Fibroblast of skin of right biceps (primary cell): ENCODE measurements at places on chromosomes 2 and 18.

DNA sequence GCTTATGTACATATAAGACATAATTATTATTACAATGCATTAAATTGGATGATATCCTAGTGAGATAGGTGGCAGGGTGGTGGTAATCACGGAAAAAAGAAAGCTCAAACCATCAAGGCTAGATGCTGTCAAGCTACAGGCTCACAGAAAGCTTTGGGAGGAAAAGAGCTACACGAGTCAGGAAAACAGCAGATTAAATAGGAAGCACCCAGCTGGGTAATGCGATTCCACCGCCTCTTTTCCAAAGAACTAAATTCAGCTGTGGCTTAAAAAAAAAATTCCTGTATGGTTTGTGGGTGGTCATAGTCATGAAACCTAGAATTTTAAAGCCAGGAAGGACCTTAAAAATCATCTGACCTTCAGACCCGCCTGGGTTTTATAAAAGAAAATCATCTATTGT is 23.7 kb upstream of the PTPN4 start:
- no peak for DNase-seq

DNA sequence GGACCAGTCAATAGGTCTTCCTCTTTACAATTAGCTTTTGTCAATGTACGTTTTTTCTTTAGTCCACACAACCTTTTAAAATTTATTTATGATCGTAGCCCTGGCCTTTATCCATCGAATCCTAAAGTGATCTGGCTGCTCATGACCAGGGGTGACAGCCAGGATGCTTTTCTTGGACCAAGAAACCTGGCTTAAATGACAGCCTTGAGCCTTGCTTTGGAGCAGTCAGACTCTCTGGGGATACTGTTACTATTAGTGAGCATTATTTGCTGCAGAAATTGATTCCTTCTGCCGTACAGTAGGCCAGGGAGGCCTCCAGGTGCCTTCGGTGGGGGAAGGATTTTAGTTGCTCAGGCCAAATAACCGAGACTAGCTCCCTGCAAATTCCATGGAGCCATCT is 70.2 kb downstream of the AGAP1 start:
- no peak for DNase-seq

- DNase-seq: no peak
Measured at GRCh38 chr2:128613876-128614275, 295.2 kb upstream of the HS6ST1 start.

DNA sequence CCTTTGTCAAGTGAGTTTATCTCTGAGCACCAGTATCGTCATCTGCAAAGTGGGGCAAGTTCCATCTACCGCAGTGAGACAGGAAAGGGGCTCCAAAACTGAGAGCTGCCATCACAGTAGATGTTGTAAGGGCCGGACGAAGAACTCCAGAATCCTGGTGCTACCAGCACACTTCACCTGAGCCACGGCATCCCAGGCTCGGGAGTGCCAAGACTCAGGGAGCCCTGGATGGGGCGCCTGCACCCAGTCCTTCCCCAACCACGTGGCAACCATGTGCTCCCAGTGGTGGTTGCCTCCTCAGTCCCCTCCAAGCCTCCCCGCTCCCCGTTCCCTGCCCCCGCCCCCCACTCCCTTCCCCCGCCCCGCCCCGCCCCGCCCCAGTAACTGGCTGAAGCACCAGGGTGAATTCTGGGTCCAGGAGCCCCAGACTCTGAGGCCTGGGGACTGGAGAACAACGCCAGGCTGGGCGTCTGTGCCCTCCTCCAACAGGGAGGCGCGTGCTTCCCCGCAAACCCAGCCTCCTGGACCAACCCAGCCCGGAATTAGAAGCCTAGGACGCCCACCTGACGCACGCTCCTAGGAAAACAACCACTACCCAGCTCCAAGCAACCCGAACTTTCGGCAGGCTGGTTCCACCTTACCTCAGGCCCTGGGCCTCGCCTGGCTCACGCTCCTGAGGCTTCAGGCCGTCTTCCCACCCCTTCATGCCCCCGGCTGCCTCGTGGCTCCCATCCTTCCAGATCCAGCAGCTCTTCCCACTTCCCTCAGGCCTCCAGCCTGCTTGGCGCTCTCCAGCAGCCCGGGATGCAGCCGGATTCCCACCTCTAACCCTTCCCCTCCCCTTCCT is 67.6 kb downstream of the LAMA3 start:
- no peak for DNase-seq

DNA sequence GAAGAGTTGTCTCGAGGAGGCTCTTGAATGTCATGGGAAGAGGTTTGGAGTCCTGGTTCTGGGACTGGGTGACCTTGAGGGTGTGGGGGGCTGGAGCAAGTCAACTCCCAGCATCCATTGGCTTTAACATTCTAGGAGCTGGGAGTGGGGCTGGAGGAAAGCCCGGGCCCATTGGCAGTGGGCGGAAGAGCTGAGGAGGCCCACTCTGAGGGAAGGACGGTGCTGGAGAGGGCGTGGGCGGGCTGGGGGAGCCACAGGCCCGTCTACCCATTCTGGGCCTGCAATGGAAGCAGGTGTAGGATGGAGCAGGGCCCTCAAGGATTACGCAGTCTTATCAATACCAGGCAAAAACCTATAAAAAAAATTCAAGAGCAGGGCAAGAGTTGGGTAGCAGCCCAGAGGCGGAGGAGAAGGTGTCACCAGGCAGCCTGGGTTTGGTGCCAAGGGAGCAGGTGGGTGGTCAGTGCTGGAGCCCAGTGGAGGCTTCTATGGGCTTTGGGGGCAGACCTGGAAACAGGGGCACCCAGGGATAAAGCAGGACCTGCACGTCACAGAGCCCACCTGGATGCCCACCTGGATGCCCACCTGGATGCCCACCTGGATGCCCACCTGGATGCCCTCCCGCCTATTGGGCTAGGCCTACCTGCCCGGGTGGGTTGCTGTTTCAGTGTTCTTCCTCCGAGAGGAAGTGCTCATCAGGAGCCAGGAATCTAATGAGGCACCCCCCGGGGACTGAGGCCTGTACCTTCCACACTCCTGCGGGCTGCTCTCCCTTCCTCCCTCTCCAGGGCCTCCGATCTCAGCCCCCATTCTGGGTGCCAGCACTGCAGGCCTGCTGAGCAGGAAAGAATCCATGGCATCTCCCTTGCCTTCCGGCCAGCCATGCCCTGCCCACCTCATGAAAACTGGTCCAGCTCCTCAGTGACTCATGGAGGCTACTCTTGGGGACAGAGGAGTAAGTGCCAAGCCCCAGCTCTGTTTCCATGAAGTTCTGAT is 71.3 kb downstream of the CTIF start:
- no peak for DNase-seq

- DNase-seq: peak; percentile 62
Measured at GRCh38 chr18:45664824-45665763, 49.8 kb downstream of the SLC14A2 start.

GRCh38 chr2:98474979-98475632 is 30.4 kb downstream of the INPP4A start:
- no peak for DNase-seq

DNA sequence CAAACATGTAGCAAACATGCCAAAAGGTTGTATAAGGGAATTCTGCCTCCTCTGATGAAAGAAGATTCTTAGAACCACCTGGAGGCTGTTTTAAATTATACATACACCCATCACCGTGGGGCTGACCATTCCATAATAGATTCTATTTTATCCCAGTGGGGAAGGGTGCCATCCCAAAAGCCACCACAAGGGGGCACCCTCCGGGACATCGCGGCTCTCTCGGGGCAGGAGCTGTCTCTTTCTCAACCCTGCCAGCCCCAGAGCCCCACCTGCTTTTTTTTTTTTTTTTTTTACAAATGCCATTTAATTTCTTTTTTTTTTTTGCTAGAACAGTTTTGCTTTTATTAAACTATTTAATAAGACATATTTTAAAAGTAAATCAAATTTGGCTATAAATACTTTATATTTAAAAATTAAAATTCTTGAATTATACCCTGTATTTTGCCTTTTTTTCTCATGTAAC is 8.6 kb upstream of the MTCL1 start:
- peak; percentile 58 for DNase-seq

GRCh38 chr2:44957656-44958327 is 16.3 kb downstream of the SIX3 start:
- no peak for DNase-seq

- DNase-seq: peak; percentile 1
Measured at GRCh38 chr18:4587204-4587603, 132.1 kb upstream of the DLGAP1 start.

DNA sequence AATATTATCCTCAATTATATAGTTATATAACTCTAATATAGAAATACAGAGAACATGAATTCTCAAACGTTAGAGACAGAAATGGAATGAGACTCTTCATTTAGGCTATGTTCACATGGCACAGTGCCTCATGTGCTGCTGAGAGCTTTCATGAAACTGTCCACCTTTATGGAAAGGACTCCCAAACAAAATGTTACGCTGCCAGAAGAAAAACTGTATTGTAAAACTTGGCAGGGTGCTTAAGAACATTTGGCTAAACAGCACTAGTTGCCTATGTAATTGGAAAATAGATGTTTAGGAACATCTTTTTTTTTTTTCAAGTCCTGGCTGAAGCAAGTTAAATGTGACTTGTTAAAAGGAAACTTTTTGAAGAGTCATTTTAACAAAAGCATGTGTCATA is 396.0 kb downstream of the ERBB4 start:
- DNase-seq: no peak

- DNase-seq: no peak
Measured at GRCh38 chr2:19355416-19355821, 3.0 kb downstream of the OSR1 start.

DNA sequence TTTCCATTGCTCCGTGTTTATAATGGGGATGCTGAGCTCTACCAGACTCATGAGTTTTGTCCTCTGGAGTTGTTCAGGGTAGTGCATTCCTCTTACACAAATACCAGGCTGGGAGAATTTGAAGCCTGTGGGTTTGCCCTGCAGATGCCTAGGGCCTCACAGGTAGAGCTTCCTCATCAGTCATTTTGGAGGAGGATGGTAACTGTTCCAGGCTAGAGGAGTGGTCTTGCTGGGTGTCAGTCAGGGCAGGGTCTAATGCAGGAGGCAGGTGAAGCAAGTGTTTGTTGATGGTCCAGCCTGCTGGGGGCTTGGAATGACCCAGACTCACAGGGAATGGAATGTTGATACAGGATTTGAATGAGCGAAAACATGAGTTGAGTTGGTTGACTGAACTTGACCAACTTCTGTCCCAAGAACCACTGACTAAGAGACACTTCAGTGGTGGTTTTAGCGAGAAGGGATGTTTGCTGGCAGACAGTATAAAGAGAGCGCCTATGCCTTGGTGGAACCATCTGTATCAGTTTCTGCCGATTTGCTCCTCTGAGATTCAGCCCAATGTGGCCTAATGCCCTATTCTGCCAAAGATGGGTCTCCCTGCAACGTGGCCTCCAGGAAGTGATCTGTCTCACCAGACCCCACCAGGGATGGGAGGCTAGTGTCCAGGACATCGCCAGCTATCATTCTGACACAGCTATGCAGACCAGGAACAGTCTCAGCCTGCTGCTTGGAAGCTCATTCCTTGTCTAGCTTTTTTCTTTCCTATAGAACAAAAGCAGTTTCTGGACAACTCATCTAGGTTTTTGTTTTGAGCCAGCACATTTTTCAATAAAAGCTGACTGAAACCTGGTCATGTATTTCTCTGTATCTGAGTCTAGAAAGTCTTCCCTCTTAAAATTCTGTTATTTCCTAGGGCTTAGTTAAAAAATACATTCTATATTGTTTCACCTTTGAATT is 9.3 kb downstream of the IL1R2 start:
- DNase-seq: no peak

GRCh38 chr18:6120820-6121279 is 225.5 kb upstream of the TMEM200C start:
- no peak for DNase-seq

GRCh38 chr18:11861583-11862288 is 10.5 kb downstream of the CHMP1B start:
- DNase-seq: peak; percentile 57

GRCh38 chr2:112725545-112726457 is 5.0 kb downstream of the NT5DC4 start:
- no peak for DNase-seq

- no peak for DNase-seq
Measured at GRCh38 chr2:196587056-196587455, 52.5 kb upstream of the CCDC150 start.

DNA sequence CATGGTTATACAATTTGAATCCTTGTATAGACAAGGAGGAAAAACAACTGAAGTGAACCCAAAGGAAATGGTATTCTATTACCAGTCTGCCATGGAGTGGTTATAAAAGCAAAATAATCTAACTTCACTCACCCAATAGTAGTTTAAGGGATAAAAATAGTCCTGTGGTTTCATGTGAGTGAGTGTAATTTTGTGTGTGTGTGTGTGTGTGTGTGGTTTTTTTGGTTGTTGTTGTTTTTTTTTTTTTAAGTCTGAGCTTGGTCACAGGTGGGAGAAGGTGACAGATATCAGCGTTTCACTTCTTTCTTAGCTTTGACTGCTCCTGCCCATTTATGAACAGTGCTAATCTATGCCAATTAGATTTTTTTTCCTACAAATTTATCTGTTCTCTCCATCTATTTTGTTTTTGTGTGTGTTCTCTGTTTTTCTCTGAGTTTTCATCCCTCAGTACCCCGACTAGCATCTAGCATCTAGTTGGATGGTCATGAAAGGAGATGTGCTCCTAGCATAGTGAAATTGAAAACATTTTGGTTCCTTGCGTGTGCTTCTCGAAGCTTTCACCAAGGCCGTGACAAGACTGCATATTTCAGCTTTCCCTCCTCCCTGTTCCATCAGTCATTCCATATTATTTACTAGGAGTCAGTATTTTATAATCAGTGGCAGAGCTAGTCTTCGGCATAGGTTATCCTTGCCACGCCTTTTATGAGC is 200.1 kb upstream of the DTNA start:
- DNase-seq: no peak

DNA sequence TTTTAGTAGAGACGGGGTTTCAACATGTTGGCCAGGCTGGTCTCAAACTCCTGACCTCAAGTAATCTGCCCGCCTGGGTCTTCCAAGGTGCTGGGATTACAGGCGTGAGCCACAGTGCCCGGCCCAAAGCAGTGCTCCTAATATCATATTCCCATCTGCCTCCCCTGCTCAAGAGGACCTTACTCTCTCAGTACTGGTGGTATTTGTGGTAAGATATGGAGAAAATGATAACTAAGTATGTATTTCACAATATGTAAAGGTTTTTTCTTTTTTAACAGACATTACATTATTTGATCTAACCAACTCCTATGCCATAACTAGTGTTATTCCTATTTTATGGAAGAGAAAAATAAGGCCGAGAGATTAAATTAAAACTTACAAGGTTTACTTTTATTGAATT is 201.0 kb downstream of the CAMKMT start:
- DNase-seq: no peak

DNA sequence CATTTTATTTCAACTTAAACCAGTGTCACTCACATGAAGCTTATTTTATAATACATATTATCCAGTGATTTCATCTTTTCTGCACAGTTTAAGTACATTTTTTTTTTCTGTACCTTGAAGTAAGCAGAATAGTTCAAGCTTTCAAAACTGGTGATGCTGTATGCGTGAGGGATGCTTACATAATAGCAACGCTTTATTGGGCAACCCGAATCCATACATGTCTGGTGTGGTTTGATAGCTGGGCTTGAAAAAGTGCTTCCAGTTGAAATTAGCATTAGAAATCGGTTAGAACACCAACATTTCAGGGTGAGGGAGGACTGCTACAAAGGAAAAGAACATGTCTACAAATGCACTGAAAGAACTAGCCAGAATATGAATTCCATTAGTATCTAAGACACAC is 117.4 kb downstream of the MBP start:
- no peak for DNase-seq

GRCh38 chr2:172208791-172209325 is 106.2 kb upstream of the DLX2 start:
- peak; percentile 64 for DNase-seq

GRCh38 chr2:206472094-206472493 is 28.8 kb downstream of the ADAM23 start:
- no peak for DNase-seq

GRCh38 chr2:148721520-148721931 is 77.0 kb downstream of the EPC2 start:
- DNase-seq: peak; percentile 23

- no peak for DNase-seq
Measured at GRCh38 chr2:120317180-120317533, 28.8 kb upstream of the INHBB start.
